ENCODE measurements at places on chromosomes 12 and 14.

DNA sequence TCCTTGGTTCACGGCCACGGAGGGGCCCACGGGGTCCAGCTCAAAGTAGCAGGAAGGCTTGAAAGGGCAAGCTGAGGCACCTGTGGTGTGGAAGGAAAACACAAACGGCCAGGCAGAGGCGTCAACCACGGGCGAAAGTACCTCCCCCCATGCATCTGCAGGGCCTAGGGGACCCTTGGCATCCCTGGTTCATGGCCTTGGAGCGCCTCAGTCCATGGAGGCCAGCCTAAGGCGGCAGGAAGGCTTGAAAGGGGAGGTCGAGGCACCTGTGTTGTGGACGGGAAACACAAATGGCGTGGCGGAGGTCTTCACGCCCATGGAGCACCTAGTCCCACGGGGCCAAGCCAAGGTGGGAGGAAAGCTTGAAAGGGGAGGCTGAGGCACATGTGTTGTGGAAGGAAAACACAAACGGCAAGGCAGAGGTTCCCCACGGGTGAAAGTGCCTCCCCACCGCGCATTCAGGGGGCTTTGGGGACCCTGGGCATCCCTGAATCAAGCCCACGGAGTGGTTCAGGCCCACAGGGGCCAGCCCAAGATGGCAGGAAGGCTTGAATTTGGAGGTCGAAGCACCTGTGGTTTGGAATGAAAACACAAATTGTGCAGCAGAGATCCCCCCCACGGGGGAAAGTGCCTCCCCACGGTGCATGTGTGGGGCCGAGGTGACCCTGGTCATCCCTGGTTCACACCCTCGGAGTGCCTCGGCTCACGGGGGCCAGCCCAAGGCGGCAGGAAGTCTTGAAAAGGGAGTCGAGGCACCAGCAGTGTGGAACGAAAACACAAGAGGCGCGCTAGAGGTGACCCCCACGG lies 380.8 kb downstream of the ALG10 start:
- DNase-seq, result peak; percentile 56

DNA sequence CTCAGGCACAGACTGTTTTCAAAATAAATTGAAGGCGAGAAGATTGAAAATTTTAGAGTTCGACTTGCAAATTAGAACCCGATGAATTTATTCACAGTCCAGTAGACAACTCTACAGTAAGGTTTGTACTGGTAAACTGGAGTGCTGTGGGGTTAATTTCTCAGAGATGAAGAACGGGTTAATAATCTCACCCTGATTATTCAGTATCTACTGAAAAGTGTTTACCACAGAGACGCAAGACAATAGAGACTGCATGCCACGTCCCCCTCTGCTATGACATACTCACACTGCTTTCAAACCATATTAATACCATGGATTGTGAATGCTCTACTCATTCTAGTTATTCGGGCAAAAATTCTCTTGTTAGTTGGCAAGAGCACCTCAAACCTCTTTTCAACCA lies 36.1 kb downstream of the CFL2 start:
- DNase-seq, result no peak

DNA sequence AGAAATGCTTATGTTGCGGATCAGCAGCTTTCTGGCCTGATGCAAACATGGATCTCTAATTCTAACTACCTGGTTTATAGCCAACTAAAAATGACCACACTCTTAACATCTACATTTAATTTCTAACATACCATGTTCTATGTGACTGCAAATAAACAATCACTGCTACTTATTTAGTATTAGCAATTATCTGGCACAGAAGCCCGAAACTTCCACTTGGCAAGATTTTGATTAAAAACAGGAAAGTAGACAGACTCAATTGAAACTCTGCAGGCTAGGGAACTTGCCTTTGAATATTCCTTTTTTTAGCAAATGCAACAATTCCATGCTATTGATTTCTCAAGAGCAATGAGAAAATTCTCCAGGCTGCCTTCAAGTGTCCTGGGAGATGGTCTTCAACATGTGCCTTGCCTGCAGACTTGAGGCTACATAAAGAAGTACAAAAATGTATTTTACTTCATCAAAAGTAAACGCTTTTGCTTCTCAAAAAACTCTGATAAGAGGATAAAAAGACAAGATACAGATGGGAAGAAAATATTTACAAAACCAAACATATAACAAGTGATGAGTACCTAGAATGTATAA lies 9.1 kb upstream of the TMCC3 start:
- DNase-seq, result no peak

- DNase-seq, result no peak
Observed at GRCh38 chr14:76699209-76699938, 61.9 kb upstream of the VASH1 start.

- no peak for DNase-seq
Observed at GRCh38 chr12:115456946-115457689, 773.1 kb upstream of the TBX3 start.

DNA sequence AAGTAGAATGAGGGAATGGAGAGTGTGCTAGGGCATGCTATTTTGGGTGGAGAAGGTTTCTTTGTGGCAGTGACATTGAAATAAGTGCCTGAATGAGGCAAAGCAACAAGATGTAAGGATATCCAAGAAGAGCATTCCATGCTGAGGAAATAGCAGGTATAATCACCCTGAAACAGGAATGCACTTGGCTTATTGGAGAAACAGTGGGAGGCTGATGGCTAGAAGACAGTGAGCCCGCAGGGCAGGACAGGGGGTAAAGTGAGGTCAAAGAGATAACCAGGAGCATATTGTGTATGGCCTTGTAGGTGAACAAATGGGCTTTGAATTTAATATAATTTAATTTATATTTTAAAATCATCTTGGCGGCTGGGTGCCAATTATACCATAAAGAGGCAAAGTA lies 877.0 kb downstream of the DIO2 start:
- DNase-seq, result no peak

DNA sequence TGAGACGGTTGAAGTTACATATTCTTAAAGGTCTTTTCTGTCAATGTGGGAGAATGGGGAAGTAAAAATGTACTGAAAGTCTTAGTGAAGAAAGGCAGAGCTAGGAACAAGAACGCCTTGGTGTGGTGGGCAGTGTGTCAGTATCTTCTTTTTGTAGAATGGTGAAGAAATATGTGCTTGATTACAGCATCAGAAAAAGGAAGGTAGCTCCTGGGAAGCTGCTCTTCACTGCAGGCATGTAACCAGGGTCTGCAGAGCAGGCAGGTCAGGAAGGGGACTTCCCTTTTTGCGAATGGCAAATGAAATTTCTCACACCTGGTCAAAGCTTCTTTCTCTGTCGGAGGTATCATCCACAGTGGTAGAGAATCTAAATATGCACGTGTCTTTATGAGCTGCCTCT lies 226.2 kb downstream of the ADAMTS20 start:
- no peak for DNase-seq

DNA sequence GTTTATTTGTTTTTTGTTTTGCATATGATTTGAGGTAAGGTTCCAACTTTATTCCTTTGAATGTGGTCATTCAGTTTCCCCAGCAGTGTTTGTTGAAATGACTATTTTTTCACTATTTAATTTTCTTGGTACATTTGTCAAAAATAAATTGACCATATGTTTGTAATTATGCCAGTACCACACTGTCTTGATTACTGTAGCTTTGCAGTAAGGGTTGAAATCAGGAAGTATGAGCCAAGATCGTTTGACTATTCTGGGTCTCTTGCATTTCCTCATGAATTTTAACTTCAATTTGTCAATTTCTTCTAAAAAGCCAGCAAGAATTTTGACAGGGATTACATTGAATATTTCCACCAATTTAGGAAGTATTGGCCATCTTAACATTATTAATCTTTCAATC lies 199.3 kb upstream of the PPFIA2 start:
- no peak for DNase-seq

GRCh38 chr12:121246893-121247557 lies 37.1 kb downstream of the P2RX4 start:
- DNase-seq, result no peak

GRCh38 chr14:43795600-43796228 lies 711.4 kb downstream of the FSCB start:
- no peak for DNase-seq

DNA sequence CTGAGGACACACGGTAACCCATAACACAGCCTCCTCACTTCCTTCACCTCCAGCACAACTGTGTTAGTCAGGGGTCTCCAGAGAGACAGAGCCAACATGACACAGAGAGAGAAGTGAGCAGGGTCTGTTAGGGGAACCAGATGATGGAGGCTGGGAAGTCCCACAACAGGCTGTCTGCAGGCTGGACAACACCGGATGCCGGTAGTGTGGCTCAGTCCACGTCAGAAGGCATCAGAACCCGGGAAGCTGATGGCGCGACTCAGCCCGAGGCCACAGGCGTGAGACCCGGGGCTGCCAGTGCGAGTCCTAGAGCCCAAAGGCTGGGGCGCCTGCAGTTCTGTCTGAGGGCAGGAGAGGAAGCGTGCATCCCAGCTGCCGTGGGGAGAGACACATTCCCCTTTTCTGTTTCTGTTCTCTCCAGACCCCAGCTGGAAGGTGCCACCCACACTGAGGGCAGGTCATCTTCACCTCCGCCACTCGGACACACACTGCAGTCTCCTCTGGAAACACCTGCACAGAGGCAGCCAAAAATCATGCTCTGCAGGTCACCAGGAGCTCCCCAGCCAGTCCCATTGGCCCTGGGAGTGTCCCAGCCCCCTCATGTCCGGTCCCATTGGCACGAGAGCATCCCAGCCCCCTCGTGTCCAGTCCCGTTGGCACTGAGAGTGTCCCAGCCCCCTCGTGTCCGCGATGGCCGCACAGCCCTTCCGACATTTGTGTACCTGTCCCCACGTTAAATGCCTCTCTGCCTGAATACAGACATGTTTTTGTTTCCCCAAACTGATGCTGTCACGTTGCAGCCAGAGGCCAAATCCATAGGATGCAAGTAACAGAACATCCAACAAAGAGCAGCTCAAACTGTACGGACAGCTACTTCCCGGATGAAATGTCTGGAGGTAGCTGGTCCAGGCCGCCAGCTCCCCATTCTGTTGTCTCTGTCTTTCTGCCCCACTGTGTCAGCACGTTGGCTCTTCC lies 7.9 kb upstream of the FBRSL1 start:
- DNase-seq, result no peak

GRCh38 chr12:68514807-68515411 lies 95.8 kb upstream of the RAP1B start:
- DNase-seq, result no peak

GRCh38 chr14:50452296-50452695 lies 55.6 kb upstream of the CDKL1 start:
- DNase-seq, result no peak

DNA sequence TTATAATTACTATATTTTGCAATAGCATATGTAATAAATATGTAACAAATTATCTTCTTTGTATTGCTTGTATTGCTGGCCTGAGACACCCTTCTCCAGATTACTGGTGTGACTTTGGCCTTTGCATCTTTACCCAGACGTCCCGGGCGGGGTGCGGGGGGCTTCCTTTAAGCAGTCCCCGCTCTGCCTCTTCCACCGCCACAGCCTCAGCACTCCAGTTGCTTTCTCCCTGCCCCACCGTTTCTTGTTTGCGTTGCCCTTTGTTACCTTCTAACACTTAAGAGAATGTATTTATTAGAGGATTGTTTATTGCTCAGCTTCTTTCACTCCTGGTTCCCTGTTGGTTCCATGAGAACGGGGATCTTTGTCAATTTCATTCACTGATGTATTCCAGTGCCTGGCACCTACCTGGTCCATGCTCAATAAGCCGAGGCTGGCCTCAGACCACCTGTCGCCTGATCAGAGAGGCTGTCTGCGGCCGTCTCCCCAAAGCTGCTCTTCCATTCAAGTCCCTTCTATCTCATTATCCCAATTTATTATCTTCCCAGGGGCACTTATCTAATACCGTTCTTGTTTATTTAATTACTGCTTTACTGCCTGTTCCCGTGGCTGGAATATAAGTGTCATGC lies 100.5 kb upstream of the RFLNA start:
- DNase-seq, result no peak

DNA sequence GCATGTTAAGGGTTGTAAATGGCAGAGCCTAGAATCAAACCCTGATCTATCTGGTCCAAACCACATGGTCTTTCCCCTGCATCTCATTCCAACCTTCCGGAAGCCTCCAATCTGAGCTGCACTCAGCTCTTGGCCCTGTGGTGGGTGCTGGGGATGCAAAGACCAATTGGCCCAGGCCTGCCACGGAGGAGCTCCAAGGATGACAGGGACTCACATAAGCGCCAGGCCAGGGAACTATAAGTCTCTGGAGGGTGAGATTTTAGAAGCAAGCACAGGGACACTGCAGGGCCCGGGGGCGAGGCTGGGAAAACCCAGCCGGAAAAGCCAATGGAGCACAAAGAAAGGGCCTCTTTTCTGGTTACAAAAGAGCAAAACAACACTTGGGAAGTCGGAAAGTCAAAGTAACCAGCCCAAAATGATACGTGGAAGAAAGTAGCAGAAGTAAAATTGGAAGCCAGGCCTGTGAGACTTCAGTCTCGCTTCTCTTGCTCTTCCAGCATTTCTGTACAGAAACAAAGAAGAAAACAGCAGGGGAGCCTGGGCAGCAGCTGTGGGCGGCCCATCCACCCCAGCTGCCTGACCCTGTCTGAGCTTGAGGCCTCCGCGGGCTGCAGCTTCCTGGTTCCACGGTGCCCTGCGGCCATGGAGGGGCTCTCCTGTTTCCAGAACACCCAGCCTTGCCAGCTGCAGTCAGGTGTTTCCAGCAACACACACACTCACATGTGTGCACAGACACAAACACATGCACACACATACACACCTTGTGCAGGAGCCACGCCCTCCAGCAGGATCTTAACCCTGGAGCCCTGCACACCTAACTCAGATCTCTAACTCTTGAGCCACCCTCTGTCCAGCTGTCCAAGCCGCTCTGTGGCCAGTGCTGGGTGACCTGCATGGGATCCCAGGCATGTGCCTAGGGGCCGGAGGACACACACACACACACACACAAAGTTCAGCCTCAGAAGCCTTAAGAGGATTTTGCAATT lies 178.2 kb downstream of the BCL11B start:
- DNase-seq, result no peak

DNA sequence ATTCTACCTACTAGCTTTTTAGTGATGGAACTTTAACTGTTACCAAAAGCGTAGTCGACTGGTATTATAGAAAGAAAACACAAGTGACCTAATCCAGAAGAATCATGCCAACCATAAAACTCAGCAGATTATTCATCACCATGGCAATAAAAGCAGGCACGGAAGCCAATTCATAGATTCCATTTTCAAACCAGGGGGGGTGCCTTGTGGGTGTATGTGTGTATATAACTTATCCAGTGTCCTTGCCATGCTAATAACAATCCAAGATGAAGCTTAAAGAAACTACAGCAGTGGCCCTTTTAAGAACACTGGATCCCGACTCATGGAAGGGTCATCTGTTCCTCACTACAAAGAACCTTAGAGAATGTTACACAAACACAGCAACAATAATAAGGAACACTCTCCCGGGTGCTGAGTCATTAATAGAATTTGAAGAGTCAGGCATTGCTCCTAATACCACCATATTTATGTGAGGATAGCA lies 61.0 kb downstream of the EPS8 start:
- no peak for DNase-seq

DNA sequence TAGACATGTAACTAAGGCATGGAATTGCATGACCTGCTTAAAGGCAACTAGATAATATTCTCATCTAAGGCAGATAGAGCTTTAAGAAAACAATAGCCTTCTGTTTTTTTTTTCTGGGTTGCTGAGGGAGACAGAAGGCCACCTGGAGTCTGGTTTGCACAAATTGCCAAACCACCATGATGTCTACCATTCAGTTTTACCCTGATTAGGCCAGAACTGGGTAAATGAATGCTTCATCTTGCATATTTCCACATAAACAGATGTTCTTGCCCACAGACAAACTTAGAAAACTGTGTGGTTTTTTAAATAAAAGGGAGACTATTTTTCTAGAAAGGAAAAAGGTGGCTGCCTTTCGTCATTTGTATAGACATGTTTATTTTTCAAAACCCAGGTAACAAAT lies 278.7 kb upstream of the PRICKLE1 start:
- DNase-seq, result no peak
